NCI-H69 (cell line): ENCODE measurements at places on chromosomes 7 and 10.
A peak's percentile ranks its signal among the peaks of the same experiment; 100 is the strongest.

DNA sequence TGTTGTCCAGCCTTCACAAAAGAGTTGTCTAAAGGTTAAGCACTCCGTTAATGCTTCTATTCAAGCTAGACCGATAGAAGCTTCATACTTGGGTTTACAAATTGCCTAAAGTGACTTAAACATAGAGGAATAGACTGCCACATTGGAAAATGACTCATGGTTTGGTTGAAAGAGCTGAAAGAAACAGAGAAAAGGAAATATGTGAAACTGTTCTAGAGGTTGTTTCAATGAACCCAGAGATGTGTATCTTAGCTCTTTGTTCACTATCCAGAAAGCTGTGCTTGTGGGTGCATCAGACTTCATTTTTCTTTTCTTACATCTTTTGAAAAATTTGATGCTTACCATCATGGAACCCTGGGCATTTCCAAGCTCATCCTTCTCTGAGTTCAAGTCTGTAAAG is 736.2 kb downstream of the INHBA start:
- DNase-seq: no peak

DNA sequence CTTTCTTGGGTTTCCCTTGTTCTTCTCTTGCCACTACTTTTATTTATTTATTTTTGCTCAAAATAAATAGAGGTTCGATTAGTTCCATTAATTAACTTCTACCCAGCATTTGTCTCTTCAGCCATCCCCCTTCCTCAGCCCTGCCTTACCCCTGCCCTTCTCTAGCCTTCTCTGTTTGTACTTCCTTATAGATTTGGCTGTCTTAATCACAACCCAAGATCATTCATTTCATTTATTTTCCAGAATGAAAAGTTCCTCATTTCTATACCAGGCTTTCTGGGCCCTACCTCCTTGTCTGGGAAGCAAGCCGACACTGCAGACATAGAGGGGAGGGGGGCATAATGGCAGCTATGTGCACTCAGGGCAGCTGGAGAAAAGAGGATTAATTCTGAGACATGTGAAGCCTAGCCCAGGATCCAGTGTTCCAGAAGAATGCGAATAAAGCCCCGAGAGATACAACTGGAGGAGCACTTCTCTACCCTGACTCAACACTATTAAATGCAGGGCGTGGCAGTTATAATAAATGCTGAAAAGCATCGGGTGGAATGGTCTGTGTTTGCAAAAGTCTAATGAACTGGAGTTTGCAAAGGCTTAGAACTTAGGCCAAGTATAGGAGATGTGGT is 6.4 kb upstream of the PDCD4 start:
- no peak for DNase-seq

DNA sequence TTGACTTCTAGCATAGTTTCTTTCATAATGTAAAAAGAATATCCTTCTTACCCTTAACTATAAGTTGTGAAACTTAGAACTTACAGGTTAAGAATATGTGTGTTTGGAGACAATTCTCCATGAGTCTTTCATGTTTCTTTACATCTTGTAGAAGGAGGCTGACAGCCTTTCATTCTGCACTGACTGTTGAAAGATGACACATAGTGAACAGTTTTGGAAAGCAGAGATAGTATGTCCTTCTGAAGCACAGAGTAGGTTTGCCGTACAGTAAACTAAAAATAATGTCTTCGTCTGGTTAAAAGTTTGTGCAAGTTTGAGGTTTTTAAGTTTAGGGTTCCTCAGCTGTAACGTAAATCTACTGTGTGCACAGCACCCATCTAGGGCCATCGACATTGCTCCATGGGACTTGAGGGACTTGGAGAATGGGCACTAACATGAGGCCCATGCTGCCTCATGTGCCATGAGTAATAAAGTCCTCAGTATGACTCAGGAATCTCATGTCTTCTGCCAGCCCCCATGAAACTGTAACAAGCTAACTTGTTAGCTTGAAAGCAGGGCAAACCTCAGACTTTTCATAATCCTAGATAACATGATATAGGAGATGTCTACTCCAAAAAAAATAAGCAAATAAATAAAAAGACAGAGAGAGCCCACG is 24.5 kb upstream of the ELAPOR2 start:
- DNase-seq: no peak

DNA sequence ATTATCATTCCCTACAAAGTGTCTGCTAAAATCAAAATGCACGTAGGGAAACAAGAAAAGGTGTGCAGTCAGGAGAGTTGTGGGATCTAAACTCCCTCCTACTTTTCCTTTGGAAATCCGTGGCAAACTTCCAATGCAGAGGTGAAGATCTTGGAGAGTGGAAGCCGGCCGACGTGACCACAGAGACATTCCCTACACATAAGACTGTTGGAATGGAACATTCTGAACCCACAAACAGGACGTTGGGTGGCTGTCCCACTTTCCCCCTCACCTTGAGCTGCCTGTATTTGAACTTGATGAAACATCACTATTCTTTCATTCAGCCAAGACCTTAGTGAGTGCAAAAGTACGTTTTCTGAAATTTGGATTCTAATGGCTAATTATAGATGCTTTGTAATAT is 65.9 kb downstream of the PRKCQ start:
- no peak for DNase-seq

DNA sequence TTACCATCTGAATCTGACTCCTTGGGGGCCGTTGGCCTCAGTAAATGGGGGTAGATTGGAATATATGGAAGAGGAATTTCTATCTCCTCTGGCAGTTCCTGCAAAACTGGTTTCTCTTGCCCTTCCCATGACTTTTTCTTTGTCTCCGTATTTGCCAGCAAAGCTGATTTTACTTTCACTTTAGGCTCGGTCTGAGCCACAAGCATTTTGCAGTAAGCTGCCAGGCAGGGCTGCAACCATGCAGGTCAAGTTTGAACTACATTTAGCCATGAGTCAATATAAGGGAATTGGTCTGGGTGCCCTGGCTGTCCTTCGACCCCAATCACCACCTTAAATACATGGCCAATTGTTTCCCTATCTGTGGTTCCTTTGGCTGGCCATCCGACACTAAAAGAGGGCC is 104.3 kb downstream of the TRIM24 start:
- DNase-seq: no peak

DNA sequence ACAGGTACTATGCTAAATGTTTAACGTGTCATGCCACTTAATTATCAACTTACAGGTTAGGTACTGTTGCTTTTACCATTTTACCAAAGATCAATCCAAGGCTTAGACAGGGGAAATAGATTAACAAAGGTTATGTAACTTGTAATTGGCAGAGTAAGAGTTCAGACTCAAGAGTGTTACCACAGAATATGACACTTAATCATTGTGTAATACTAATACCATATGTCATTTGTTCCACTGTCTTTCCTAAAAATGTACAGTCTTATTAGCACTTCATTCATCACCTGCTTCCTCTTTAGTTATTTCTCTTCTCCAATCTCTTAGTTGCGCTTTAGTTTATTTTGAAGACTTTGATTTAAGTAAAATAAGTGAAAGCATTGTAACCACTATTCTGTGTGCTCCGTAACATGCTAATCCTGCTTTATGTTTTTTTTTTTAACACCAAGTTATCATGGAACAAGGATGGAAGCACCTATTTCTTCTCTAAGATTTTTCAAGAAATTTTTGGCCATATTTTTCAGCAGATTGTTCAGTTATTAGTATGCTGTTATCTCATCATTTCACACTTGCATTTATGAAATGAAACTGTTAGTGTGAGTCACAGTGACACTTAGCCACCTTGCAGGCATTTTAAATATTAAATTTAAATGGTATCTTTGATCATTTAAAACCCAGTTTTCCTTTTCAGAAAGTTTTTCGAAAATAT is 197.3 kb downstream of the PHF14 start:
- DNase-seq: no peak

DNA sequence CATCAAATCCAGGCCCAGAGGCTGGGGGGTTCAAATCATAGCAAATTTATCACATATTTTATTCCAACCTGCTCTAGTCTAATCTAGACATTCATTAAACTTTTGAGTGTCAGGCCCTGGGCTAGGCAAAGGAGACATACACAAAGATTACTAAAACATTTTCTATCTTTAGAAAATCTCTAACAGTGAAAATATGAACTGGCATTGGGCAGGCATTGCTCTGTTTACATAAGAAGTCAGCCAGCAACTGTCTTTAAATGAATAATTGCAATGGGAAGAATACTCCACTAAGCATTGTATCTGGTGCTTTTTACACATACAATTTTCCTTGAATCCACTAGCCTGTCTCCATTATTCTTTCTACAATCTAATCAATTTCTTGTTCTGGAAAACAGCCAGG is 222.5 kb upstream of the LRRN3 start:
- peak; percentile 36 for DNase-seq

GRCh38 chr7:22787951-22788350 is 34.7 kb downstream of the TOMM7 start:
- DNase-seq: no peak

DNA sequence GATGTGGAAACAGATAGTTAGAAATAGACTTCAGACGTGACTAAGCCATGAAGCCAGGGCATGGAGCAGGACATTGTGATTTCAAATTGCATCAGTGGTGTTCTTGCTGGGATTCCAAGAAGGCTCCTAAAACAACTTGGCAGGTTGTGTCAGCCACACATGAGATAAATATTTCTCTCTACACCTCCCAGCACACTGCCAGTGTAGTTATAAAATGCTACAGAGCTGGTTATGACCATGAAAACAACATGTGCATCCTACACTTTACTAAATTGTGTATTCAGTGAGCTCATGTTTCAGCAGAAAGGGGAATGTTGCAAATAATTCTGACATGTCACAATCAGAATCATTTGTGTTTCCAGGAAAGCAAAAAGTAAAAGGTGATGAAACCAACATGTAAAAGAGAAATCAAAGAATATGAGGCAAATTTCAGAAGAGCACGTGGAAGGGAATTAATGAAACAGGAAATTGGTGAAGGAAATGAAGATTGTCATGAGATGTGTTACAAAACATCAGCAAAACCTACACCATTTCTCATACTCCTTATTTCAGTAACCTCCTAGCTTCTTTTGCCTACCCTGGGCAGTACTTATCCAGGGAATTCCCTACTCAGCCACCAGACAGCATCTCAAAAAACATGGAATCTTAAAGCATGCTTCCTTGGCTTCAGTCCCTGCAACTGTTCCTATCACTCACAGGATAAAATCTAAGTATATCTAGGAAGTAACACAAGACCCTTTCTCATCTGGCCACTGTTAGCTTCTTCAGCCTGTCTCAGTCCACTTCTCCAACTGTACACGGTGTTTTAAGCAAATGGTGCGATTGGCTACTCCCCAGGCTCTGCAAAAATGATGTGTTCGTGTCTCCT is 5.8 kb upstream of the CYP3A7 start:
- DNase-seq: no peak

- peak; percentile 21 for DNase-seq
These were observed 30.1 kb downstream of the SEMA3D start for GRCh38 chr7:85156661-85157208.

GRCh38 chr10:13586676-13587355 is at the start of gene PRPF18:
Gene PRPF18 (plus strand): TSS chr10:13586965. CDS start chr10:13587087, 122 bp downstream.
- peak; percentile 92 for DNase-seq

- DNase-seq: no peak
These were observed 33.2 kb downstream of the NRP1 start for GRCh38 chr10:33301097-33301789.

GRCh38 chr7:28469562-28469961 is 57.2 kb downstream of the CREB5 start:
- DNase-seq: peak; percentile 42

DNA sequence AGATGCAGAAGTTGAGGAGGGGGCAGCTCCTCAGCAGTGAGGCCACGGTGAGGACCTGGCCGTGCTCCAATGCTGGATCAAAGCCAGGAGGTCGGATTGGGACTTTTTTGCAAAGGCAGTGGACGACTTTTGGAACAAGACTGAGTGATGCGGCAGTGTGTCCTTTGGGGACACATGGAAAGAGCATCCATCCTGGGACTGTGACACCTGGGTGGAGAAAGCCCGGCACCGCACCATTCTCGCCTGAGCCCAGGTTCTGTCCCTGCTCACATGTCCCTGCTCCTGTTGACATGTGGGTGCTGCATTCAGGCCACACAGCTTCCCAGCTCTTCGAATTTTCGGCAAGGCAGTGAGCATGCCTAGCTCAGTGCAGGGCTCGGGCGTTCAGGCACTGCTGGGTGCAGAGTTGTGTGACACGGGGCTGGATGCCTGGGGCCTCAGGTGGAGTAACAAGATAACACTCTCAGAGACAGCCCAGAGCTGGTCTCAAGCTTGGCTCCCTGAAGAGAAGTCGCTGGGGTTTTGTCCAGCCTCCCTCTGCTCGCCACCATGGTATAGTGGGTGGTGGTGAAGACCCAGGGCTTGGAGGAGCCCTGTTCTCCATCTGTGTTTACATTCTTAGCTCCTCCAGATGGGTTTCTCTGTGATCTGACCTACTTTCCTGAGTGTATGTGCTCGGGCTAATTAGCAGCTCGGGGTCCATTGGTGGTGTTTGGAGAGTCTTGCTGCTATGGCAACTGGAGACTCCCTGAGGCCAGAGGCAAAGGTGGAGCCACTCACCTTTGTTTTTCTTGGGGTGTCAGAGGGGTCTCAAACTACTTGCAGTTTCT is 111.7 kb upstream of the BTBD16 start:
- DNase-seq: peak; percentile 92
